Stimulated activated CD8-positive, alpha-beta memory T cell treated with anti-CD3 and anti-CD28 coated beads, Interleukin-4, amount 100 ng/mL, for 1 hour (primary cell): ENCODE measurements at places on chromosomes 4 and X.

GRCh38 chrX:109958266-109958665 is 44.6 kb upstream of the TMEM164 start:
- DNase-seq: no peak

- DNase-seq: no peak
These were observed 35.0 kb downstream of the DCX start for GRCh38 chrX:111376897-111377578.

- DNase-seq: no peak
These were observed 1.2 kb downstream of the NLGN4X start for GRCh38 chrX:6227453-6227835.

DNA sequence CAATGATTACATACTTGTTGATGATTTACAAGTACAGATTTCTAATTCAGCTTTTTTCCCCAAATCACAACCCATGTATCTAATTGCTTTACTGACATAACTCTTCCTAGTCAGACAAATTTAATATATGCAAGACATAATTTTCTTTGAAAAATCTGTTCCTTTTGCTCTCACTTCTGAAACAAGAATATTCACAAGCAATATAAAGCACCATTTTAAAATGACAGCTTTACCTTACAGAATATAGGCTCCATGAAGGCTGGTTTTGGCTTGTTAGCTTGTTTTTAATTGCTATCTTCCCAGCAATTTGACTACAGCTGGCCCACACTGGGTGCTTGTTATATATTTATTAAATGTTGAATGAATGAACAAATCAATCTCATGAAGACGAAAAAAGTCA is 24.5 kb downstream of the GPM6A start:
- no peak for DNase-seq

- no peak for DNase-seq
These were observed 60.9 kb downstream of the C4orf51 start for GRCh38 chr4:145740806-145741205.

DNA sequence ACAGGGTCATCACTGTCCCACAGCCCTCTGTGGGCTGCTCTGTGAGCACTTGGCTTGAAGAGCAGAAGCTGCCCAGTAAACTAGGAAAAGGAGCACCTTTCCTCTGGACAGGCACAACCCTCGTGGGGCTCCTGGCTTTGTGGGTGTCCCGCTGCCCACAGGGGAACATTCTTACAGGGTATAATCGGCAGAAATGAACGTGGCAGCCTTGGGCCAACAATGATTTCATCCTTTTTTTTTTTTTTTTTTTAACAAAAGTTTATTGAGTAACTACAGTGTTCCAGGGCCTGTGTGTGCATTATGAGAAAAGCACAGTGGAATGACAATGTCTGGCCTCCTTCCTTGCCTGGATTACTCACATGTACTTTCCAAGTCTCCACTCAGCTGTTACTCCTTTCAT is 197.2 kb downstream of the PDGFC start:
- no peak for DNase-seq

- no peak for DNase-seq
These were observed 129.6 kb downstream of the DHRSX start for GRCh38 chrX:2371026-2371711.

- no peak for DNase-seq
These were observed 19.2 kb downstream of the TRIM2 start for GRCh38 chr4:153223427-153223801.

GRCh38 chr4:70945452-70946055 is 43.4 kb downstream of the MOB1B start:
- no peak for DNase-seq

GRCh38 chrX:47515941-47516665 is 33.1 kb upstream of the ZNF41 start:
- no peak for DNase-seq

- DNase-seq: no peak
These were observed 58.3 kb downstream of the PAQR3 start for GRCh38 chr4:78880874-78881492.

GRCh38 chrX:10756441-10756840 is 136.1 kb upstream of the MID1 start:
- DNase-seq: no peak

- DNase-seq: no peak
These were observed 42.7 kb upstream of the CITED1 start for GRCh38 chrX:72348247-72348979.

GRCh38 chrX:80430826-80431504 is 10.7 kb downstream of the TENT5D start:
- no peak for DNase-seq

GRCh38 chr4:94407846-94408245 is 43.9 kb upstream of the PDLIM5 start:
- DNase-seq: no peak

- DNase-seq: no peak
These were observed 23.2 kb upstream of the HOPX start for GRCh38 chr4:56704089-56704871.

GRCh38 chrX:115898382-115899001 is 272.1 kb upstream of the AGTR2 start:
- DNase-seq: no peak

- no peak for DNase-seq
These were observed 147.5 kb upstream of the FAM241A start for GRCh38 chr4:111997785-111998184.

GRCh38 chr4:41611124-41611838 is 73.3 kb downstream of the LIMCH1 start:
- DNase-seq: no peak

- no peak for DNase-seq
These were observed 54.7 kb downstream of the TMEM131L start for GRCh38 chr4:153520801-153521329.

DNA sequence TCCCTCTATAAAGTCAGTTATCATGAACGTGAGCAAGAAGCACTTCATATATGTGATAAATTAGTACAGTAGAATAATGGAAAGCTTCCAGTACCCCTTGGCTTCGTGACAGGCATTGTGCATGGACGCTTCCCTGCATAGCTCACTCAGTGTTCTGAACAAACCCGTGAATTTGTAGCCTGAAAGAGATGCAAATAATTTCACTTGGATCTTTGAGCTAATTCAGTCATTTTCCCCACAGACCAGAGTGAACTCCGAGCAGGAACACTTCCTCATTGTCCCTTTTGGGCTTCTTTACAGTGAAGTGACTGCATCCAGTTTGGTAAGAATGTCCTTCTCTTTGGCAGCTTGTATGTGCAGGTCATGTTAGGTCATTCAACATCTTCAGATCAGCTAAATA is 50.1 kb downstream of the ADD1 start:
- no peak for DNase-seq

- DNase-seq: no peak
These were observed 5.5 kb downstream of the TCEAL9 start for GRCh38 chrX:103361798-103362197.

- DNase-seq: no peak
These were observed 23.4 kb upstream of the ZFP42 start for GRCh38 chr4:187972135-187972534.

DNA sequence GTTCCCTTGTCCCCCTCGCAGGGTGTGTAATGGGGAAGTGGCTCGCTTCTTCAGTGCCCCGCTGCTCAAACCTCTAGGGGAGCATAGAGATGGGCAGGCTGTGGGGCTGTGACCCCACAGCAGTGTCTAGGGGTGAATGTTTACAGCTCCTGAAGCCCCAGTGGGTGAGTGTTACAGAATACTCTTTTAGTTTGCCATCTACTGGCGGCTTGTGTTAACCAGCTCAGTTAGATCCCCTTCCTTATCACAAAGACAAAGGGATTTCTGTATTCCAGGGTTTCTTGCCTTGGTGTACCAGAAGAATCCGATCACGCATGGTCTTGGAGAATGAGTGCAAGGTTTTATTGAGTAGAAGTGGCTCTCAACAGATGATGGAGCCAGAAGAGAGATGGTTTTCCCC is 108.1 kb upstream of the IQCM start:
- DNase-seq: no peak

GRCh38 chr4:7280926-7281690 is 88.8 kb downstream of the SORCS2 start:
- no peak for DNase-seq

DNA sequence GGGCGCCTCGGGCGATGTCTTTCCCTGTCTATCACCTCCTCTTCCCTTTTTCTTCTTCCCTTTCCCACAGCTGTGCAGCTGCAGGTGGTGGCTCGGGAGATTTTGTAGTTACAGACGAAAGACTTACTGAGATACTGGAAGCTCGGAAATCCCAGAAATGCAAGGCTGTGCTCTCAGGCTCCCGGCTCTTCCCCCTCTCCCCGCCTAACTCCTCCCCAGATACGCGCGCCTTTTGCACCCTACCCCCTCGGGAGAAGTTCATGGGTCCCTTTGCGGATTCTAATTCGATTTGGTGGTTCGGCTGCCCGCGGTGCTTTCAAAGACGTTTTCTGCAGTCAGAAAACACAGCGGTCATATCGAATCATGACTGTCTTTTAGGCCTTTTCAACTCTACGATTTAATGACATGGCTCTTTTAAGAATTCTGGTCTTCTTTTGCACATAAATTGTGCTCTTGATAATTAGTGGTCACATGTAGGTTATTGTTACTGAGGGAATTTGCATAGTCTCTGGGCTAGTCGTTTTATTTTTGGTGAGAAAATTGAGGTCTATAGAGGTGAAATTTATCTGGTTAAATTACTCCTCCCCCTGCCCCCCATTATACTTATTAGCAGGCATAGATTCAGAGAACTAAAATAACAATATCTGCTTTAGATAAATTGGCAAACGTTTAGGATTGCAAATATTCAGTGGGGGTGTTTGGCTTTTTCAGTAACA is 1.6 kb downstream of the SEPTIN11 start:
- no peak for DNase-seq

- no peak for DNase-seq
These were observed 44.9 kb downstream of the CCNG2 start for GRCh38 chr4:77201857-77202256.

DNA sequence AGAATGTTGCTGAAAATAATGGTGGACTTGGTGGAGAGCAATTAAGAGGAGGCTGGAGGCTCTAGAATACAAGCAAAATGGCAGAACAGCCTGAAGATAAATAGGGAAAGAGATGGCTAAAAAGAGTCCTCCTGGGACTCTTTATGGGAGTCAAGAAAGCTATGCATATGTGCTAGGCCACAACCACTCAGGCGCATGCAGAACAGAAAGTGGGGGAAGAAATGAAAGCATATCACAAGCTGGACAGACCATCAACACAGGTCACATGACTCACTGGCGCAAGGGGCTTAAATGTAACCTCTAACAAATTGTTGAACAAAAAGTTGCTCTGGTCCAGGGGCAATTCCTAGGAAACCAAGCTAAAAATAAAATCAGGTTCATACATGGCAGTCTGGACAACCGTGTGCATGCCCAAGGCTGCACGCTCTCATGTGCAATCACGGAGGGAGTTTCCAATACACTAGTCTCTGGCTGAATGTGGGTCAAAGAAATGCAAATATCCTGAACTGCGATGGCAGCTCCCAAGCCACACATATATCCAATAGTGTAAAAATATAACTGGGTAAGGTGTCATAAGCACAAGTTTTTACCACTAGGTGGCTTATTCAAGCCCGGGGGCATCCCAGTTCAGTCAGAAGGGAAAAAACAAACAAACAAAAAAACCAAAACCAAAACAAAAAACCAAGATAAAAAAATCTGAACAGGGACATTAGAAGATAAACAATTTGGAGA is 45.4 kb downstream of the ZNF711 start:
- no peak for DNase-seq

DNA sequence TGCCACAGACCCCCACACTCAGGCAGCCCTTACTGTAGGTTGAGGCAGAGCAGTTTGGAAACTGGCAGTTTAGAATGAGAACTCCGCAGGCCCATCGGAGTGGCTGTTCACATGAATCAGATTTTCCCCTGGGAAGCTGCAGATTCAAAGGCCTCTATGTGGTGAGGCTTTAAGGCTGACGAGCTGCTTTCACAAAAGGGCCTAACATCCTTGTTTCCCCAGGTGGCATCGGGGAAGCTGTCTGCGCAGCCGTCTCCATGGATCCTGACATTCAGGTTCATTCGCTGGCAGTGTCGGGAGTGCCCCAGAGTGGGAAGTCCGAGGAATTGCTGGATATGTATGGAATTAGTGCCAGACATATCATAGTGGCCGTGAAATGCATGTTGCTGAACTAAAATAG is 33.7 kb downstream of the TKTL1 start:
- DNase-seq: no peak

DNA sequence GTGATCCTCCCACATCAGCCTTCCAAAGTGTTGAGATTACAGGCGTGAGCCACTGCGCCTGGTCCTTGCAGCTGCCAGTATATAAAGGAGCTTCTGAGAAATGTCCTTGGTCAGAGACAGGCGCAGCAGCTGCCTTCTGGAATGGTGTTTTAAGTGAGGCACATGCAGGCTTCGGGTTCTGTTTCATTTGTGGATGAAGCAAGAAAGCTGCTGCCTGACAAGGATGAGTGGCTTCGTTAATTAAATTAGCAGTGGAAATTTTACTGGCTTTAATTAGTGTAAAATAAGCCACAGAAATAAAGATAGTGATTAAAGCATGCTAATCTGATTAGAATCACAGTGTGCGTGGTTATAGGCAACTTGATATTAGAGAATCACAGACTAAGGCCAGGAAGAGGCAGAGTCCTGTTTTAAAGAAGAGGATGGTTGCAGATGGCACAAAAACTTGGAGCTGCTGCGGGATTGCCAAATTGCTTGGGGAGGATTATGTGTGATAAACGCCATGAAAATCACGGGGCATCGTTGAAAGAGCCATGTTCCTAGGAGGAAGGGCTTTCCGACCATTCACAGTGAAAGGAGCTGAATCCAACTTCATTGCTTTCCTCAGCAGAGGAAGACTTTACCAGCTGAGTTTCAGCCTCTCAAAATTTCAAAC is 348.4 kb upstream of the FAT1 start:
- DNase-seq: no peak
